ENCODE measurements at places on chromosomes 6 and 20. TPM values are rescaled to one million over a fixed set of nuclear protein-coding genes. Genes with fewer than 3 reads are reported as not detected.

Gene RUNX2
- total RNA-seq = not detected

Gene VPS16
- total RNA-seq = 70.4 TPM

Gene CLPSL2
- not detected for total RNA-seq

Gene PLA2G7
- total RNA-seq = not detected

Gene RIMS4
- not detected for total RNA-seq

Gene OR14J1
- not detected for total RNA-seq

Gene KHDC1L
- total RNA-seq = not detected

Gene GABRR1
- not detected for total RNA-seq

Gene MCCD1
- total RNA-seq = not detected

Gene KLC4
- 13.4 TPM for total RNA-seq

Gene SPATA25
- 0.75 TPM for total RNA-seq

Gene FAM83B
- total RNA-seq = not detected

Gene BPIFB1
- total RNA-seq = not detected
